ENCODE measurements at places on chromosomes 3 and 15. TPM values are rescaled to one million over a fixed set of nuclear protein-coding genes. Genes with fewer than 3 reads are reported as not detected.

Gene RSL24D1
- total RNA-seq: 69.0 TPM

Gene MGA
- total RNA-seq: 77.2 TPM

Gene SLC15A2
- total RNA-seq: 14.4 TPM

Gene BTLA
- 91.6 TPM for total RNA-seq

Gene CELSR3
- total RNA-seq: 2.5 TPM

Gene GDPGP1
- 10.4 TPM for total RNA-seq

Gene SPINK8
- not detected for total RNA-seq

Gene TWF2
- total RNA-seq: 60.3 TPM

Gene IGF1R
- 23.1 TPM for total RNA-seq

Gene MESP2
- not detected for total RNA-seq

Gene ANKDD1A
- total RNA-seq: 2.6 TPM

Gene MESD
- total RNA-seq: 35.3 TPM

Gene OSTN
- total RNA-seq: not detected

Gene LHFPL4
- total RNA-seq: not detected

Gene GPR87
- not detected for total RNA-seq

Gene OR5K2
- not detected for total RNA-seq

Gene PPP1R14D
- total RNA-seq: not detected

Gene NEDD4
- 1.6 TPM for total RNA-seq

Gene GABRB3
- total RNA-seq: not detected

Gene KBTBD13
- total RNA-seq: not detected

Gene GNL3
- total RNA-seq: 68.5 TPM

Gene SCG3
- total RNA-seq: not detected

Gene C2CD4B
- total RNA-seq: not detected

Gene ARGFX
- total RNA-seq: not detected

Gene KIF7
- not detected for total RNA-seq

Gene SYNPR
- total RNA-seq: not detected

Gene MEIS2
- total RNA-seq: 0.39 TPM

Gene ATR
- total RNA-seq: 46.7 TPM

Gene RTP4
- total RNA-seq: 8.2 TPM

Gene RPL39L
- total RNA-seq: 3.1 TPM

Gene LYSMD2
- total RNA-seq: 48.2 TPM

Gene GPR149
- not detected for total RNA-seq

Gene EMC7
- total RNA-seq: 28.8 TPM

Gene STAG1
- 77.0 TPM for total RNA-seq

Data from B cell (primary cell).